ENCODE measurements at places on chromosomes 2 and 18.

- no peak for DNase-seq
Observed at GRCh38 chr2:151916632-151917031, 88.4 kb upstream of the ARL5A start.

- no peak for DNase-seq
Observed at GRCh38 chr18:2121224-2121623, 450.1 kb downstream of the METTL4 start.

DNA sequence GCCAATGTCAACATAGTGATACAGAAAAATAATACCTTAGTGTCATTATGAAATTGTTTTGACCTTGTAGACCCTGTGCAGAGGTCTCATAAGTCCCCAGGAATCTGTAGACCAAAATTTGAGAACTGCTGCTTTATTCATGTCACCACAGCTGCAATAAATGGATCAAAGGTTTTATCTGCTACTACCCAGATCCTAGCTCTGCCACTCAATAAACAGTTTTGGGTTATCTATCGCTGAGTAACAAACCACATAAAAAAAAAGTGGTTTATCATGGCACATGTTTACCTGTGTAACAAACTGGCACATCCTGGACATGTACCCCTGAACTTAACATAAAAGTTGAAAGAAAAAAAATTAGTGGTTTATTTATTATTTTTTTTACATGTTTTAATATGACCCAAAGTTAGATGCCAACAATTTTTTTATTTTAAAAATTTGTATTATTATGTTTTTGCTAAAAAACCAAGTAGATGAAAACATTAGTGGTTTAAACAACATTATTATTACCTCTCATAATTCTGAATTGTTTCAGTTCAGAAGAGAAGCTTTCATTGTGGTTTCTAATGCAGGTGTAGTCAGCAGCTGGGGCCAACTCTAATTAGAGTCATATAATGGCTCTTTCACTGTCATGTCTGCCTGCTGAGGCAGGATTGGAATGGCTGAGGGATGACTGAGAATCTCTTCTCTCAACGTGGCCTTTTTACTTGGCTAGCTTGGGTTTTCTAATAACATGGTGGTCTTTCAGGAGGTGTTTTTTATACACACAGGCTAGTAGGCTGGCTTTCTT lies 103.3 kb upstream of the SLC38A11 start:
- DNase-seq = no peak

DNA sequence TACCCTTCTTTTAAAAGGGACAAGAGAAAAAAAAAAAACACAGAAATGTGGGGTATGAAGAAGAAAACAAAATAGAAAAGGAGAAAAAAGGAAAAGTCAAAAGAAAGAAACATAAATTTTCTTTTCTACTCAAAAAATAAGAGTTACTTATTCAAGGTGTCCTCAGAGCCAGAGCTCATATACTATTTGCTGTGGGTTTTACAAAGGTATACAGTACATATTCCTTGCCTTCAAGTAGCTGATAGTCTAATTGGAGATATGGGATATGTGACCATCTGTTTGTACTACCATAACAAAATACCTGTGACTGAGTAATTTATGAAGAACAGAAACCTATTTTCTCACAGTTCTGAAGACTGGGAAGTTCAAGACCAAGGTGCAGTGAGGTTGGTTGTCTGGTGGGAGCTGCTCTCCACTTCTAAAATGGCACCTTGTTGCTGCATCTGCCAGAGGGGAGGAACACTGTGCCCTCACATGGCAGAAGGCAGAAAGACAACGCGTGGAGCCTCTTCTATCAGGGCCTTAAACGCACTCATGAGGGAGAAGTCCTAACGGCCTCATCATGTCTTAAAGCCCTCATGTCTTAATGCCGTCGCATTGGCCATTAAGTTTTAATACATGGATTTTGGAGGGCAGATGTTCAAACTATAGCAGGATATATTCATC lies 33.9 kb downstream of the NBAS start:
- DNase-seq = no peak

GRCh38 chr2:43375746-43376522 lies 149.5 kb upstream of the ZFP36L2 start:
- DNase-seq = no peak

All from naive thymus-derived CD8-positive, alpha-beta T cell (primary cell).